Activated CD4-positive, alpha-beta memory T cell treated with anti-CD3 and anti-CD28 coated beads for 36 hours (primary cell): ENCODE measurements at places on chromosomes 13 and 19. TPM values are rescaled to one million over a fixed set of nuclear protein-coding genes. Genes with fewer than 3 reads are reported as not detected.

- DNase-seq, result no peak
Measured at GRCh38 chr13:91247768-91248167, 99.7 kb upstream of the MIR17HG start.

Gene NLRP11
- not detected for total RNA-seq

GRCh38 chr19:51148580-51148979, 6.5 kb downstream of the SIGLEC7 start:
- DNase-seq, result no peak

DNA sequence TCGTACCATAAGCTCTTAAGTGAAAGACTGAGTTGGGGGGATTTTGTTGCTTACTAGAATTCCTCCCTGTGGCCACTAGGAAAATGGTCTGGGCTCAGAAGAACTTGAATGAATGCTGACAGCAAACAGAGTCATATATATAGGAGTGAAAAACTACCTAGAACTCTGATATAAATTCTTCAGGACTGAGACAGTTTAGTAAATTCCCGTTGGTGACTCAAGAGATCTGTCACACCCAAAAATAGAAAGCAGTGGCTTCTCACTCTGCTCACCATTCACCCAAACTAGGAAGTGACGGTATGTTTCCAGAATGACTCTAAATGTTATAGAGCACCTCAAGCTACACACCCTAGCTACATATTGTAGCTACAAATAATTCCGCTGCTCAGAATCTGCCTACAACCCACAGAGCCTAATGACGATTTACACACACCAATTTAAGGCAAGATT, 116.2 kb downstream of the TBC1D4 start:
- peak; percentile 36 for DNase-seq

Gene POU4F1
- 0.07 TPM for total RNA-seq

Gene CILP2
- total RNA-seq, result 0.44 TPM

Gene FBXW9
- total RNA-seq, result 7.0 TPM

DNA sequence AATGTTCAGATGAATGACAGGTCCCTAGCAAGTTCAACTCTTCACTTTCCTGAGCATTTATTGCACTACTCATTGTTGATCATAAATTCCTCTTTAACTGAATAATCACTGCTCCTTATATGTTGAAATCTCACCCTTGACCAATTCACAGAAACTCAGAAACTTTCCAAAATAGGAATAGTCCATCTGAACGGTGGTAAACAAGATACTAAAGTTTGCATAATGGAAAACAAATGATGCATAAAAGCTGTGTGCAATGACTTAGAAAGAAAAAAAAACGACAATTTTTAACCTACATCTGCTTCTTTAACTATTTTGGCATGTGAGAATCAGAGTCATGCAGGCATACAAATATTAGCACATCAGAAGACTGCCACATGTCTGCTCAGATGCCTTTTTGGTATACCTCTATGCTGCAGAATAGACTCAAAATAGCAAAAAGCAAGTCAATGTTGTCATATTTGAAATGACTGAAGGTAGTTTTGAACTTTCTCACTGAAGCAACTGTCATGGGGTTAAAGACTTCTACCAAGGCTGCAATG, 34.8 kb downstream of the SLC10A2 start:
- no peak for DNase-seq

Gene ZNF440
- total RNA-seq, result 5.7 TPM

Gene RETN
- not detected for total RNA-seq

DNA sequence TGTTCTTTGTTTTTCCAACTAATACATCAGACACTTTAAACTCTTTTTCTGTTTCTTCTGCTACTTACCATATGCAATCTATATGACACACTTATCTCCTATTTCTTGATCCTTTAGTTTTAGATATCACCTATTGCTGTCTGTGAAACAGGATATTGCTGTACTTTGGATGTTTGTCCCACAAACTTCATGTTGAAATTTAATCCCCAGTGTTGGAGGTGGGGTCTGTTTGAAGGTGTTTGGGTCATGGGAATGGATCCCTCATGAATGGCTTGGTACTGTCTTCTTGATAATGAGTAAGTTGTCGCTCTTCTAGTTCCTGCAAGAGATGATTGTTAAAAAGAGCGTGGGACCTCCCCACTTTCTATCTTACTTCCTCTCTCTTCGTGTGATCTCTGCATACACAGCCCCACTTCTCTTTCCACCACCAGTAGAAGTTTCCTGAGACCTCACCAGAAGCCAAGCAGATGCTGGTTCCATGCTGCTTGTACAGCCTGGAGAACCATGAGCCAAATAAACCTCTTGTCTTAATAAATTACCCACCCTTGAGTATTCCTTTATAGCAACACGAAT, 244.2 kb downstream of the NHLRC3 start:
- no peak for DNase-seq

DNA sequence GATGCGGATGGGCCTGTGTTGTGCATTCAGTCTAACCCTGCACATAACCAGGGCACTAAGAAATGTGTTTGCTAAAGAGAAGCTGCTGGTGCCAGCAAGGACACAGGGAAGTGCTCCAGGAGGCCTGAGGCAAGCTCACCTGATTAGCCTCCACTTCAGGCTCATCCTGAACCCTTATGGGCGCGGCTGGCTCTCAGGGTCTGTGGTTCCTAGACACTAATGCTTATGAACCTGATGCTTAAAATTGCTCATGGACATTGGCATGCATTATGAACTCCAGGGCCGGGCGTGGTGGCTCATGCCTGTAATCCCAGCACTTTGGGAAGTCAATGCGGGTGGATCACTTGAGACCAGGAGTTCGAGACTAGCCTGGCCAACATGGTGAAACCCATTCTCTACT, 34.3 kb downstream of the SERP2 start:
- no peak for DNase-seq

DNA sequence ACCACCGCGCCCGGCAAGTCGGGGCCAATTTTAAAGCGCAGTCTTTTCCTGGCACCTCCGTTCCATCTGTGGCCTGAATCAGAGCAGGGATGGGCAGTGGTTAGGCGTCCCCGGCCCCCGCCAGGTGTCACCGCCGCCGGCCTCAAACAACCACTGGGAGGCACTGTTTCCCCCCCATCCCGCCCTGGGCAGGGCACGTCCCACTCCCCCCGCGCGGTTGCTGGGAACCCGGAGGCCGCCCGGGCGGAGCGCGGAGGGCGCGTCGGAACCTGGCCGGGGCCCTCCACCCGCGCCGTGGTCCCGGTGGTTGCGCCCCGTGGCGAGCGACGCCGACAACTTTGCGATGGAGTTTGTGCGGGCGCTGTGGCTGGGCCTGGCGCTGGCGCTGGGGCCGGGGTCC, at the start of gene GRIN3B:
Gene GRIN3B, plus strand, starts transcription at position 325 of the 400 bp plus-strand sequence. Its CDS starts 19 bp downstream, at position 344.
- DNase-seq, result peak; percentile 86

Gene CARD8
- 152 TPM for total RNA-seq

DNA sequence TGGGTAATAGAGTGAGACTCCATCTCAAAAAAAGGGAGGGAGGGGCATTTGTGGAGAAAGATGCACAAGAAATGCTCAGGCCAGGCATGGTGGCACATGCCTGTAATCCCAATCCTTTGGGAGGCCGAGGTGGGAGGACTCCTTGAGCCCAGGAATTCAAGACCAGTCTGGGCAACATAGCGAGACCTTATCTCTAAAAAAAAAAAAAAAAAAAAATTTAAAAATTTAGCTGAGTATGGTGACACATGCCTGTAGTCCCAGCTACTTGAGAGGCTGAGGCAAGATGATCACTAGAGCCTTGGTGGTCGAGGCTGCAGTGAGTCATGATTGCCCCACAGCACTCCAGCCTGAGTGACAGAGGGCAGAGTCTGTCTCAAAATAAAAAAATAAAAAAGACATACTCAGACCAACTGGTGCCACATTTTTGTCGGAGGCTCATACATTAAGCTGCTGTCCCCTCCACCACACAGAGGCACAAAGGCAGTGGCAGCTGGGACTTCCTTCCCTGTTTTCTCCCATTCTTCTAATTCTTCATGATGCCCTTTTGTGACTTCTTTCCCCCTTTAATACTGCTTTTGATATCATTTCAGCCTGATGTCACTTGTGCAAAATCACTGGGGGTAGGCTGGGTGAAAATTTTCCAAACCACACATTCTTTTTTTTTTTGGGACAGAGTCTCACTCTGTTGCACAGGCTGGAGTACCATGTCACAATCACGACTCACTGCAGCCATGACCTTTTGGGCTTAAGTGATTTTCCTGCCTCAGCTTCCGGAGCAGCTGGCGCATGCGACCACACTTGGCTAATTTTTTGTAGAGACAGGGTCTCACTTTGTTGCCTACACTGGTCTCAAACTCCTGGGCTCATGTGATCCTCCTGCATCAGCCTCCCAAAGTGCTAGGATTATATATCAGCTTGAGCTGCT, 26.8 kb upstream of the CXCL17 start:
- DNase-seq, result peak; percentile 29

Gene TMEM150B
- total RNA-seq, result not detected

Gene RASL11A
- 4.8 TPM for total RNA-seq

Gene NRTN
- 0.97 TPM for total RNA-seq

DNA sequence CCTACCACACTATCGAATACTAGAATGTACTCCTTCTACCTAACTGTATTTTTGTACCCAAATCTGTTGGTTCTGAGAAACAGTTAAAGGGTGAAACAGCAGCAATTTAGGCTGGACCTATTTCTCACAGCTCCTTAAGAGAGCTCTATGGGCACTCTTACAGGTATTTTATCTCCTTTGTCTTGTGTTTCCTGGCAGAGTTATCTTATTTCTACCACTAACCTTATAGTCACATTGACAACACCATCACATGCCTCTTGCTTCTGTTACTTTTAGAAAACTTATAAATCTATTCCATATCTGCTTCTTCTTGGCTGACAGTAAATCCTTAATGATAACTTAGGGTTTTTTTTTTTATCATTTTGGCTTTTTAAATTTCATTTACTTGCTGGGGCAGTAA, 130.7 kb downstream of the MYO16 start:
- no peak for DNase-seq

Gene KLC3
- not detected for total RNA-seq

Gene ERCC5
- 63.5 TPM for total RNA-seq

DNA sequence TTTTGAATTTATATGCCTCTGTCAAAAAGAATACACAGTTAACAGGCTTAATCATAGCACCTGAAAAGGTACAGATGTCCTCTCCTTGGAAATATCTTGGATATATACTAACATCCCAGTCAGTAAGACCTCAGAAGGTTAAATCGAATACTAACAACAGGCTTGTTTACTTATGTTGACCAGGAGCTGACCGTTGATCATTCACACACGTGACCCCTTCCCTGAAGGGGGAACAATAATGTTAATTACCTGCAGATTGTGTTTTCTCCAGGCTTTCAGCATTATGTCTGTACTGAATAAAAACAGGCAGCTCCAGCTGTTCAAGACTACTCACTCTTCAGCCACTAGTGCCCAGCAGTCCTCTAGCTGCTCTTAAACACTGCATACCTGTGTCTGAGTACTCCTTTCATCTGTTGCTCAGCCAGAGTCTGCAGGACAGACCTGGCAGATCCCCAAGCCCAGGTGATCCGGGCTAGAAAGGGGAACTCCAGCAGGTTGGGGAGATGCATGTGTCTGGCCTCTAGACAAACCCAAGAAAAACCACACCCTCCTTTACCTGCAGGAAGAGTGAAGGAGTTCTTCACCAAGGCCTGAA, 163.9 kb downstream of the RNF17 start:
- DNase-seq, result no peak

DNA sequence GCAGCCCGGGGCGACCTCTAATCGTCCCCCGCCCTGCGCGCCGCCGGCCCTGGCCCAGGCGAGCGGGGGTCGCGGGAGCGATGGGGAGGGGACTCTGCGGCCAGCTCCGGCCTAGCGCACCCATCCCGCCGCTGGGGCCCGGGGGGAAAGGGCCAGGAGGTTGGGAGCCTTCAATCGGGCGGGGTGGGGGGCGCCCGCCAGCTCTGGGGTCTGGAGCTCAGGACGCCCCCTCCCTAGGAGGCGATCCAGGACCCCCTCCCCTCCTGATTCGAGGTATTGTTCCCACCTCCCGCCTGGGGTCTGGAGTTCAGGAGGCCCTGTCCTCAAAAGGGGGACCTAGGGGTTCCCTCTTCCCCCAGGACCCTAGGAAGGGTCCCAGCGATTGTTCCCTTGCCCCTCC, 430 bp downstream of the ZNF358 start:
- DNase-seq, result no peak

DNA sequence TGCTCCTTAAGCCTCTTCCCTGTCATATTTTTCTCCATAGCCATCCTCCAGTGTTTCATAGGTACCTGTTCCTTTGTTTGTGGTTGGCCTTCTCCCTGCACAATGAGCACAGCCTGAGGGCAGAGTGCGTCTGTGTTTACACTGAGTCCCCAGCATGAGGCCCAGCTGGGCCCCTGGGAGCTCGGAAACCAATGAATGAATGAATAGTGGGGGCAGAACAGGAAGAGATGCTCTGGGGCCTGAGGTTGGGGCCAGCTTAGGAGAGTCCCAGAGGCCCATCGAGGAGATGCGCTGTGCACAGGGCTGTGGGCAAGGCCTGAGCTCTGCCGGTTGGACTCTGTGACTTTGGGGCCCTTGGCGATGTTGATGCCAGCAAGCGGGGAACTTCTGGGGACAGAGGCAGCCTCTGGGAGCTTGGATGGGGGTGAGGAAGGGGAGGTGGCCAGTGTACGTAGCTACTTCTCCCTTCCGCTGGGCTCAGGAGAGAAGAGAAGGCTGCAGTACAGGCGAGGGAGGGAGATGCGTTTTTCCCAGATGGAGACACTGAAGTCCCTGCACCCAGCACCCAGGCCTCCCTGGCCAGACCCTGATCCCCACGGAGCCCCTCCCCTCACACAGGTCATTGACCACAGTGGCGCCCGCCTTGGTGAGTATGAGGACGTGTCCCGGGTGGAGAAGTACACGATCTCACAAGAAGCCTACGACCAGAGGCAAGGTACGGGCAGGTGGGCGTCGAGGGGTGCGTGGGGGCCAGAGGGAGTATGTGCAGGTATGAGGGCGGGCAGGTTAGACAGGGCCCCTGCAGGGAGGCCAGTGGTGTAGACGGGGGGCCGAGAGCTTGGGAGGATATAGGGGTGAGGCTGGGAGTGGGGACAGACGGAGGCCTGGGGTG, 5.1 kb downstream of the TBCB start:
- DNase-seq, result no peak

DNA sequence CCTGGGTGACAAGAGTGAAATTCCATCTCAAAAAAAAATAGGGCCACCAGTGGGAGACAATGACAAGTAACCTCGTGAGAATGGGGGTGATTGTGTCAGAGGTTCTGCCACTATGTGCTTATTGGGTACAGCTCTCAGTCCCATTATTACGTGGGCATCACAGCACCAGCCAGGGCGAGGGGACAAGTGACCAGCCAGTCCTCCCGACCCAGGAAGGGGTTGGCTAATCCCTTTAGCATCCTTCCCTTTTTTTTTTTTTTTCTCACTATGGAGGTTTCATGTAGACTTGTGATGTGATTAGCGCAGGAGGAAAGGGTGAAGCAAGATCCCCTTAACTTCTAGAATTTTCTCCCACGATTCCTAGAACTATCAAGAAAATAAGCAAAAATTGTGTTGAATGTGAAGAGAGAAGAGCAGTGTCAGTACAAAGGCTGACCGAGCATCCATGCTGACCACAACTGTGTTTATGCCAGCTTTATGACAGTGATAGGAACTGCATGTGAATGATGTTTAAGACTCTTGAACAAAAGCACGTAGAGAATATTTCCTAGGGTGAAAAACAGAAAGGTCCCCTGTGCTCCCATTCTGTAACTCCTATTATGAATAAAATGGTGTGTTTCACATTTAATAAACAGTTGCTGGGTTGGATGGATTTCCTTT, 50.0 kb downstream of the ALOX5AP start:
- DNase-seq, result no peak

- peak; percentile 39 for DNase-seq
Measured at GRCh38 chr13:52348983-52349780, 56.8 kb downstream of the THSD1 start.

GRCh38 chr19:6060600-6061375, 49.5 kb downstream of the RFX2 start:
- DNase-seq, result peak; percentile 62

- DNase-seq, result no peak
Measured at GRCh38 chr13:62119739-62120700, 704.4 kb upstream of the PCDH20 start.

Gene FFAR3
- total RNA-seq, result 1.1 TPM
